ENCODE measurements at places on chromosomes 4 and X. TPM values are rescaled to one million over a fixed set of nuclear protein-coding genes. Genes with fewer than 3 reads are reported as not detected.

DNA sequence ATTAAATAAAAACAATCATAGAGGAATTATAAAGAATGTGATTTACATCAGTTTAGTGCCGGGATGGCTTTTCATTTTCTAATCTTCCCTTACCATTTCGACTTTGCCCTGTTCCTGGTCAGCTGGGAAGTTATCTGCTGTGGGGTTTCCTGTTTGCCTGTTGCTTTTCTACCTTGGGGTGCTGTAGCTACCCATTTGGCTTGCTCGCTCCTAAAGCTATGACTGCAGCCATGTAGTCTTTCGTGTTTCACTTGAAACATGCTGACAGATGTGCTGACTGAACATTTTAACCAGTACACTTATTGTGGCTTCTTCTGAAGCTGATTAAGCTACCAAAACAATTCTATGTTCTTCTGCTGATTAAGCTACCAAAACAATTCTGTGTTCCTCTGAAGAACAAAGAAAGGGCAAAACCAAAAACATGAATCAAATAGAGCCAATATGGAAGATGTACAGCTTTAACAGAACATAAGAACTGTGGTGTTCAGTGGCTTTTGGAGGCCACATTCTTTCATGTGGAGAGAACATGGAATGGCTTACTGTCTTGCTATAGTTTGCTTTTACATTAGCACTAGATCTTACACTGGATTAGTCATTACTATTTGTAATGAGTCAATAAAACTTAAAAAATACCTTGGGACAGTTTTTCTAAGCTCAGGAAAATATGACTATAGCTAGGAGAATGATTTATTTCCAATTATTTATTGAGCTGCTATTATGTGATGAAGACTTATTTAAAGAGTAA, 440.4 kb downstream of the SPRY1 start:
- DNase-seq, result no peak

- DNase-seq, result no peak
These were observed 81.2 kb upstream of the KCNIP4 start for GRCh38 chr4:22029803-22030202.

GRCh38 chrX:85115252-85115651, 111.6 kb downstream of the APOOL start:
- no peak for DNase-seq

CORIN gene
- not detected for total RNA-seq
